ENCODE measurements at places on chromosomes 1 and 21. TPM values are rescaled to one million over a fixed set of nuclear protein-coding genes. Genes with fewer than 3 reads are reported as not detected.

- H3K36me3 ChIP-seq = no peaks in the 10 kb centered on the region
- no peak overlapping the region for H3K27ac ChIP-seq
- H3K4me1 ChIP-seq = no peaks in the 10 kb centered on the region
- no peak for DNase-seq
- H3K4me3 ChIP-seq = no peak overlapping the region
These were observed 125.1 kb upstream of the KCND3 start for GRCh38 chr1:112114540-112114939.

GRCh38 chr1:29623501-29623900 lies 387.2 kb downstream of the PTPRU start:
- DNase-seq = no peak
- H3K27ac ChIP-seq = no peak overlapping the region
- no peaks in the 10 kb centered on the region for H3K36me3 ChIP-seq
- H3K27me3 ChIP-seq = no peaks in the 10 kb centered on the region
- no peaks in the 10 kb centered on the region for H3K4me1 ChIP-seq

The ZFP69 gene
- total RNA-seq = 8.0 TPM

The TTLL10 gene
- not detected for total RNA-seq

DNA sequence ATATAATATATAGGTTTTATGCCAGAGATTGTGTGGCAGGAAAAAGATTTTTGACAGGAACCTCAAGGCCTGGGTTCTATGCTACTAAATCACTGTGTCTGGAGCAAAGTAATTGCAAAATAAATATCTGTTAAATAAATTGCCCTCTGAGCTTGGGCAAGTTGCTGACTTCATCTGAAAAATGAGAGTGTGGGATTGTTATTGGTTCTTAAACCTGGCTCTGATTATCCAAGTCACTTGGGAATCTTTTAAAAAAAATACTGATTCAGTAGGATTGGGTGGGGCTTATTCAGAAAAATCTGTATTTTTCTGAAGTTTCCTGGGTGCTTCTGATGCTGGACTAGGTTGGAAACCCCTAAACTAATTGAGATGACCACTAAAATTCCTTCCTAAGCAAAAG lies 174.1 kb upstream of the SGIP1 start:
- H3K4me1 ChIP-seq = peaks cover 52% of the 10 kb centered on the region
- H3K27me3 ChIP-seq = no peaks in the 10 kb centered on the region
- peak overlapping the region; percentile 31 for H3K4me3 ChIP-seq
- no peak for DNase-seq
- H3K27ac ChIP-seq = no peak overlapping the region
- peaks cover 21% of the 10 kb centered on the region for H3K36me3 ChIP-seq

All from neural crest cell (in vitro differentiated cells).